ENCODE measurements at places on chromosomes 13 and 19.
A peak's percentile ranks its signal among the peaks of the same experiment; 100 is the strongest.

GRCh38 chr19:44972802-44973201 lies 17.6 kb downstream of the CLPTM1 start:
- DNase-seq = no peak

- DNase-seq = no peak
Observed at GRCh38 chr19:27906081-27906480, 1306.9 kb downstream of the UQCRFS1 start.

DNA sequence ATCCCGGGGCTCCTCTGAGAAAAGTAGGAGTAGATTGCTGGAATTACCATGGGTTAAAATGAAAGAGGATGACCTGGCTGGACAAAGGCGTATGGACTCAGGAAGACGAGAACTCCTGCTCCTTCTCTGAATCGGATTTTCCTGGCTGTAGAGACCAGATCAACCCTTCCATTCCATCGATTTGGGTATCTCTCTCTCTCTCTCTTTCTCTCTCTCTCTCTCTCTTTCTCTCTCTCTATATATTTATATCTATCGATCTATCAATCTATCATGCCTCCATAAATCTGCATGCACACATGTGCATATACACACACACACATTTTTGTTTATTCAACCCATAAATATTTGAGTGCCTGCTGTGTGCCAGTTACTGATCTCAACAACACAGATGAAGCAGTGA lies 234.9 kb downstream of the LMO7 start:
- DNase-seq = no peak

GRCh38 chr19:30222992-30223865 lies 149.0 kb upstream of the ZNF536 start:
- DNase-seq = no peak

DNA sequence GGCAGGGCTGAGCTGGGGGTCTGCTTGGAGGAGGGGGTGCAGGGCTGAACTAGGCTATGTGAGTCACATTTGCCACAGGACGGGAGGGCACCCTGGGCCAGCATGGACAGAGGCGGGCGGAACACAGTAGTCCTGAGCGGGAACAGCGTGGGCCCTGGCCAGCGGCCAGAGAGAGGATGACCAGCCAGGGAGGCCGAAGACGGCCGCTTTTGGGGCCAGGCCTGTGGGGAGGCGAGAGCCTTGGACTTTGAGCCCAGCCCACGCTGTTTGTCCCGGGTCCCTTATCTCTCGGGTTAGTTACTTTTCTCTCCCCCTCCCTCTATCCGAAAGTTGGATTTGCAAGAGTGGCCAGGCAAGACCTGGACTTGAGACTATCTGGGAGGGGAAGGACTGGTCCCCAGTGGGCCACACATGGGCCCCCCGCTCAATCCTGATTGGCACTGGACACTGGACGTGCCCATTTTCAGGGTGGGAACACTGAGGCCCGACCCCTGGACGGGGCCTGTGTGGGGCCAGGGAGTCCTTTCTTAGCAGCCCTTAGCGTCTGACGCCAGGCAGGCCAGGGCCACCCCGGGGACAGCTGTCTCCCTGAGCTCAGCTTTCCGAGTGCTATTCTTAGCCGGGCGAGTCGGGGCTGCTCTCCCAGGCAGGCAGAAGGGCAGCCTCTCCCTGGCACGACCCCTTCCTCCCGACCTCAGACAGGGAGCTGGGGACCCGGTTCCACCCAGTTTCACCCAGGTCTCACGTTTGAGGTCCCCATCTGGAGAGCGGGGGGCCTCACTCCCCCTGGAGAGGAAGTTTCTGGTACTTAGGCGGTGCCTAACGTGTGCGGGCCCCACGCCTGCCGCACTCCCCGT lies 833 bp downstream of the GAMT start:
- no peak for DNase-seq

GRCh38 chr19:50198431-50199258 lies 4.8 kb upstream of the MYH14 start:
- no peak for DNase-seq

DNA sequence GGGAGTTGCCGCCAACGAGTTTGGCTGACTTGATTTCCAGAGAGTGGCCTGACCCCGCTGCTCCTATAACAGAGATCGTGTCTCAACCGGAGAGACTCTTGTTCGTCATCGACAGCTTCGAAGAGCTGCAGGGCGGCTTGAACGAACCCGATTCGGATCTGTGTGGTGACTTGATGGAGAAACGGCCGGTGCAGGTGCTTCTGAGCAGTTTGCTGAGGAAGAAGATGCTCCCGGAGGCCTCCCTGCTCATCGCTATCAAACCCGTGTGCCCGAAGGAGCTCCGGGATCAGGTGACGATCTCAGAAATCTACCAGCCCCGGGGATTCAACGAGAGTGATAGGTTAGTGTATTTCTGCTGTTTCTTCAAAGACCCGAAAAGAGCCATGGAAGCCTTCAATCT lies 21.6 kb downstream of the NLRP4 start:
- no peak for DNase-seq

DNA sequence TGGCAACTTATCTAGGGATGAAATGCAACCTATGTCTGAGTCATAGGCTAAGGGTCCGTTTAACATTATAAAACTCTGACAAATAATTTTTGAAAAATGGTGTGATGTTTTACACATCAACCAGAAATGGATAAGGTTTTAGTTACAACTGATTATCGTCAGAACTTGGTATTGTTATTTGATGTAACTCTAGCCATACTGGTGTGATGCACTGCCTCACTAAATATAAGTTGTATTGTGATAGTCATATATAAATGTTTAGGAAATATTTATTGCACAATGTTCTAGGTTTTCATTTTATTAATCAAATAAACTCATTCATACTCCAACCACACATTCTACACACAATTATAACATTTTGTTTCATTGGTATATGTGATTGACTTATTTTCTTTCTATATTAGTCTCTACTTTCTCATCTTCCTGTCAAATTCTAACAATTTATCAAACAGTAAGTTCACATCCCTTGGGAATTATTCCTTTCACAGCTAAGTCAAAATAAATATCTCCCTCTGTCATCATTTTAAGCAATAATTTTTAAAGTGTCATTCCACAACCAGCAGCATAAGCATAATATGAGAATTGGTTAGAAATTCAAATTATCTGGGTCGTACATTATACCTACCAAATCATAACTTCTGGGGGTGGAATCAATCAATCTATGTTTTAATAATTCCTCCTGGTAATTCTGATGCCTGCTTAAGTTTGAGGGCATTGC lies 873.9 kb downstream of the SLITRK1 start:
- DNase-seq = no peak

- no peak for DNase-seq
Observed at GRCh38 chr19:13848798-13849676, 27.9 kb upstream of the NANOS3 start.

GRCh38 chr13:43100667-43101066 lies 77.3 kb downstream of the DNAJC15 start:
- no peak for DNase-seq

DNA sequence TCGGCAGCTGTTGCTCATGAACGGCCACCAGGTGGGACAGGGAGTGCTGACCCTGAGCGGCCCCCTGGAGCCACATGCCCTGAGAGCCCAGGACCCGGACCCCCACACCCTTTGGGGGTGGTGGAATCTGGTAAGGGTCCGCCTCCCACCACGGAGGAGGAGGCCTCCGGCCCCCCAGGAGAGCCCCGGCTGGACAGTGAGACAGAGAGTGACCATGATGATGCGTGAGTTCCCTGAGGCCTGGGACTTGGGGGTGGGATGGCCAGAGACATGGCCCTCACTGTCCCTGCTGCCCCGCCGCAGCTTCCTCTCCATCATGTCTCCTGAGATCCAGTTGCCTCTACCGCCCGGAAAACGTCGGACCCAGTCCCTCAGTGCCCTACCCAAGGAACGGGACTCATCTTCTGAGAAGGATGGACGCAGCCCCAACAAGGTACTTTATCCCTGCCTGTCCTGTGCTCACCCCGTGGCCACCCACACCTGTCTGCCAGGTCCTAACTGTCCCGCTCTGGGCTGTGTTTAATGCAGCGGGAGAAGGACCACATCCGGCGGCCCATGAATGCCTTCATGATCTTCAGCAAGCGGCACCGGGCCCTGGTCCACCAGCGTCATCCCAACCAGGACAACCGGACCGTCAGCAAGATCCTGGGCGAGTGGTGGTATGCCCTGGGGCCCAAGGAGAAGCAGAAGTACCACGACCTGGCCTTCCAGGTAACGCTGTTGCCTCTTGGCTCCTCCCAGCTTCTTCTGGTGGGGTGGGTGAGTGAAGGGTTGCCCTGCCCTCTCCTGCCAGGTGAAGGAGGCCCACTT lies 14.7 kb upstream of the PRR19 start:
- no peak for DNase-seq

GRCh38 chr19:17138937-17139598 lies 63.5 kb downstream of the MYO9B start:
- DNase-seq = no peak

DNA sequence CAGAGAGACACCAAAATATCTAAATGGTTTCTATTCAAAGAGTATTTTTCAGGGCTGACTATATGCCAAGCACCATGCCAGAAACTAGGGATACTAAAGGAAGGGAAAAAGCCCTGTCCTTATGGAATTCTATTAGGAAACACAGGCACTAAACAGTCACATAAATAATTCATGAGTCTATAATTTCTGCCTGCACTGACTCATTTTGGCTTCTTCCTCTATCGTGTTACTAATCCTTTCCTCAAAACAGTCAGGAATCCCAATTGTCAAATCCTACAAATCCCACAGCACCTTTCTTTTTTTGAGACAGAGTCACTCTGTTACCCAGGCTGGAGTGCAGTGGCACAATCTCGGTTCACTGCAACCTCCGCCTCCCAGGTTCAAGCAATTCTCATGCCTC lies 29.2 kb downstream of the XPO4 start:
- DNase-seq = no peak

GRCh38 chr19:46624958-46625661 lies at the start of gene PTGIR:
TSS of gene PTGIR (minus strand) at chr19:46625089. CDS start at chr19:46624225, 864 bp downstream.
- no peak for DNase-seq

GRCh38 chr13:113669755-113670341 lies 2.8 kb downstream of the GRK1 start:
- peak; percentile 82 for DNase-seq

GRCh38 chr19:49551531-49551930 lies 23.7 kb downstream of the RCN3 start:
- no peak for DNase-seq

GRCh38 chr19:46614114-46614722 lies 10.7 kb downstream of the PTGIR start:
- DNase-seq = no peak

DNA sequence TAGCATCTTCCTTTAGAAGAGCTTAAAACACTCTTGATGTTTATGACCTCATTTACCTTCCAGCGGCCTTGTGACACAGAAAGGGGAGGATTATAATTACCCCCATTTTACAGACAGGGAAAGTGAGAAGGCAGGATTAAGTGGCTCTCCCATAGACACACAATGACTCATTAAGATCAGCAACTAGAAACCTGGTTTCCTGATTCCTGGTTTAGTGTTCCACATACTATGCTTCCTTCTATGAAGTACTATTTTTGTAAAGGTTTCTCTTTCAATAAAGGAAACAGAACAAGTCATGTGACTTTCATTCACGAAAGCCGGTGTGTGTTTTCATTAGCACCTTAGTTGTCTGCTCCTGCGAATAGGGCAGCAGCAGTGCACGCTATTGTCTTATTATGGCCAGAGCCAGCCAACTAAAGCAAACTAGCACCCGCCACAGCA lies 8.3 kb downstream of the IRS2 start:
- DNase-seq = no peak

GRCh38 chr13:105121221-105121620 lies 1414.2 kb downstream of the EFNB2 start:
- no peak for DNase-seq

DNA sequence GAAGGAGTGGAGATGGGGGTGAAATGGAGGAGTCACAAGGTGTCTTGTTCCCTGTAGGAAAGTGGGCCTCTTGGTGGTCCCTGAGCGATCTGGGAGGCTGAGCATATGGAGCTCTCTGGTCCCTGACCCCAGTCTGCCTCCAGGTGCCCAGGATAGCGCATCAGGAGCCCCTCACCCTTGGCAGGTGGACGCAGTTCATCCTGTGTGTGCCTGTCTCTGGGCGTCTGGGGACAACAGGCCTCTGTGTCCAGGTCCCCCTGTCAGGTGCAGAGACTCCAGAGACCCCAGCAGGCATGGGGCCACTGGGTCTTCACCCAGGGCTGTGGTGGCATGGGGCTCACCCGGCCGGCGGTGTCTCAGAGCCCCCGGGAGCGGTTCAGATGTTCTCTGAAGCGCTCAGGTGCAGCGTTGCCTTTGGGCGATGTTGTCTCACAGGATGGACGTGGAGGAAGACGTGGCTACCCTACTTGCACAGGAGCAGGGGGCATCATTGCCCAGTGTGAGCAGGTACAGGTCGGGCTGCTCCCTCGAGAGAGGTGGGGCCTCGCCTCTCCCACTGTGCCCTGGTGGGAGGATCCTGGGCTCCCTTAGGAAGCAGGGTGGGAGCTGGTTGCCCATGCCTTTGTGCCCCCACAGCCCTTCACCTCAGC lies 58.1 kb upstream of the TPM4 start:
- DNase-seq = peak; percentile 82

DNA sequence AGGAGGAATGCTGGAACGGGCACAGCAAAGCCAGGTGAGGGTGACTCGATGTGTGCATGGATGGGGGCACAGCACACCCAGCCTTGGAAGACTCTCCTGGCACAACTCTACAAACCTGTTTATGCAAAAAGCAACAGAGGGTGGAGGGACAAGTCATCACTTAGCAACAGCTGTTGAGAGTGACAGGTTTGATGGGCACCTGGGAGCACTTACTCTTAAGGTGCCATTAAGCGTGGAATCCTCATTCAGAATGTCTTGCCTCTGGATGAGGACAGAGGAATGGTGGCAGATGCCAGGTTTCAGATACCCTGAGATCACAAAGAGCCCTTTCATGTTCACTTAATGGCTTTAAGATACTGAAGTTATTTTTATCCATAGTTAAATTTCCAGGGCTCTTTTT lies 97.0 kb downstream of the DCT start:
- DNase-seq = no peak

DNA sequence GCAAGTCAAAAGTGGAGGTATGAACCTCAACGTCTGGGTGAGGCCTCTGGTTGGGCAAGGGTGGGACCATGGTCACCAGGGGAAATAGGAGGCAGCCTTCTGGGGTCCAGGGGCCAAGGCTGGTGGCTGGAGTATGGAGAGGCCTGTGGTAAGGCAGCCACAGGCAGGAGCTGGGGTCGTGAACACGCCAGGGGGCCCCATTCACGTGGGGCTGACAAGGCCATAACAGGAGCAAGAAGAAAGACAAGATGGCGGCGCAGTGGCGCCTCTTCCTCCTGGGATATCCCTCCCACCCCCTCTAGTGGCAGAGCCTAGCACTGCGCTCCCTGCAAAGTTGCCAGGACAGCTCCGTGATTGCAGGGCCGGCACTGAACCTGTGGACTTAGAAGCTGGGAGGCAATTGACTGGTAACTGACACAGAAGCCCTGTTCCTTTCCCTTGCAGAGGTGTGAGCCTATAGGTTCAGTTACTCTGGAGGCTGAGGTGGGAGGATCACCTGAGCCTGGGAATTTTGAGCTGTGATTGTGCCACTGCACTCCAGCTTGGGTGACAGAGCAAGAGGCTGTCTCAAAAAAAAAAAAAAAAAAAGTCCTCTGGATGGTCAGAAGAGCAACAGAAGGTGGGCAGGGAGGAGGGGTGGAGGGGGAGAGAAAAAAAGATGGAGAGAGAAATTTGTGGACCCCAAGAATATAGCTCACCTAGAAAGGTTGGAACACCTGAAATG lies 19.7 kb upstream of the EDDM13 start:
- no peak for DNase-seq

- no peak for DNase-seq
Observed at GRCh38 chr13:21240586-21240985, 64.1 kb downstream of the MRPL57 start.

GRCh38 chr13:26198116-26198515 lies 24.0 kb downstream of the RNF6 start:
- DNase-seq = no peak
